NCI-H1436 (cell line): ENCODE measurements at places on chromosomes 3 and 15.

- DNase-seq = no peak
Observed at GRCh38 chr15:66654361-66654738, 47.7 kb upstream of the SMAD6 start.

GRCh38 chr3:21484057-21484827 lies 266.8 kb downstream of the ZNF385D start:
- peak; percentile 11 for DNase-seq

DNA sequence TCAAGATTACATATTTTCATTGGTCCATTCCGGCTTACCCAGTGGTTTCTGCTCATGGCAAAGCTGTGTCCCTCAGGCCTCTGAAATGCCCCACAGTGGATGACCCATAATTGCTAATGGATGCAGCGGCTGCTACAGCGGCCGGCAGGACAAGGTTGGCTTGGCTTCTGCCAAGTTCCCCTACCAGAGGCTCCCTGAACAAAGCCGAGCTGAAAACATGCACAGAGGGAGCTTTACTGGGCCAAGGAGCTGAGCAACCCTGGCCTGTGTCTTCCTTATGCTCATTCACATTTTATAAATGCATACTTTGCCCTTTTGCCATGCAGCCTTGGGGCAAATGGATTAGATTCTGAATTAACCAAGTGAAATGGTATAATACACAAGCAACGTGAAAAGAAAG lies 150.5 kb downstream of the NTRK3 start:
- DNase-seq = no peak

GRCh38 chr3:63662500-63662899 lies 10.0 kb downstream of the SNTN start:
- DNase-seq = no peak

GRCh38 chr3:196251918-196252317 lies 35.6 kb downstream of the SLC51A start:
- no peak for DNase-seq

DNA sequence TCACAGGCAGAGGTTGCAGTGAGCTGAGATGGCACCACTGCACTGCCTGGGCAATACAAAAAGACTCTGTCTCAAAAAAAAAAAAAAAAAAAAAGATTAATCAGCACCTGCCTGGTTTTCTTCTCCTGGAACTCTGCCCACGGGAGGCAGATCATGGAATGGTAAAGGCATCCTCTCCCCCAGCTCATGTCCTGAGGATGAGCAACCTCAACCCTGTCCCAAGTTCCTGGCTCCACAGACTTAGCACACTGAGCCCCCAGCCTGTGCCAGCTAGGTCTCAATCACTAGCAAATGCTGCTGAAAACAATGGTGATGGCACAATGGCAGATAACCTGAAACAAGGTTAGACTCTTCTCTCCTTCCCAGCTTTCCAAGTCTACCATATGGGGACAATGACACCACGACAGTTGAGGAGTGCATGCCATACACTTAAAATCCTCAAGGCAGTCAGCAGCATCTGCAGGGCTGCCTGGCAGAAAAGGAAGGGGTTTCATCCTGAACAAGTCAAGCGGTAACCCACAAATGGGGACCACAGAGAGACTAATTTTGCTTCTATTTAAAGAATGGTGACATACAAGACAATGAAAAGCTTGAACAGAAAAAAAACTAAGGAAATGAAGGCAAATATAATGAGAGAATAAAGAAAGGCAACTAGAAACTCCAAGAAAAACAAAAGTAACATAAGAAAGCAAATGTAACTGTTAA lies 4.8 kb downstream of the CLN6 start:
- no peak for DNase-seq

GRCh38 chr15:69758810-69759790 lies 306.5 kb downstream of the RPLP1 start:
- DNase-seq = no peak

- DNase-seq = no peak
Observed at GRCh38 chr3:182746959-182747358, 46.3 kb upstream of the ATP11B start.

DNA sequence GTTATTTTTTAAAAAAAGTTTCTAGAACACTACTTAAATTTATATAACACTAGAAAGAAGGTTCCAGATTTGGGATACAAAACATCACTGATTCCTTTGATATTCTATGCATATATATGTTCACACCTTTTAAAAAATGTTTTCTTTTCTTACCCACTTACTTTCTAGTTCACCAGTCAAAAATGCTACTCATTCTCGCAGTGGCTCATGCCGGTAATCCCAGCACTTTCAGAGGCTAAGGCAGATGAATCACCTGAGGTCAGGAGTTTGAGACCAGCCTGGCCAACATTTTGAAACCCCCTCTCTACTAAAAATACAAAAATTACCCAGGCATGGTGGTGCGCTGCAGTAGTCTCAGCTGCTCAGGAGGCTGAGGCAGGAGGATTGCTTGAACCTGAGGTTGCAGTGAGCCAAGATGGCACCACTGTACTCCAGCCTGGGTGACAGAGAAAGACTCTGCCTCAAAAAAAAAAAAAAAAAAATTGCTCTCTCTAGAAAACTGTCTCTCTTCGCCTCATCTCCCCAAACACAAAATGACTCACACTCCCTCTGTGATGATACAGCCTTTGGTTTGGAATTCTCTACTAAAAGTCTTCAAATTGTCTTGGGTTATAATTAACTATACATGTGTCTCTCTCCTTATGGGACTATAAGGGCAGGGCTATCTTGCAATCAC lies 52.6 kb upstream of the TGFBR2 start:
- no peak for DNase-seq

- DNase-seq = no peak
Observed at GRCh38 chr15:84949043-84949442, 32.6 kb upstream of the PDE8A start.

- DNase-seq = no peak
Observed at GRCh38 chr3:158103887-158104327, 2.3 kb downstream of the SHOX2 start.

DNA sequence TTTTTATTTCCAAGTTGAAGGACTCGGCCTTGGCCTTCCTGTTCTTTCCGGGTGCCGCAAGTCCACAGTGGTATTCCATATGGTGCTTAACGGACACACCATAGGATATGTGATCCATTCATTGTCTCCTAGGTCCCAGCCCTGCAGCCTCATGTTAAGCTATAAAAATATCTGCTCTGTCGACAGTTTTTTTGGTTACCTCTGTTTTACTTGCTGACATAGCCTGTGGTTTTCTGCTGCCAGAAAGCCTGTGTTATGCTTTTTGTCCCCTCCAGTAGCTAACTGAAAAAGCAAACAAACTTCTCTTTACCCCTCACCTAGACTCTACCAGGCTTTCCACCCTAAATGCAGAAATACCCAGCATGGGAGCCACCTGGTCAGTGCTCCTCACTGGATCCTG lies 5.3 kb downstream of the INAFM2 start:
- no peak for DNase-seq

DNA sequence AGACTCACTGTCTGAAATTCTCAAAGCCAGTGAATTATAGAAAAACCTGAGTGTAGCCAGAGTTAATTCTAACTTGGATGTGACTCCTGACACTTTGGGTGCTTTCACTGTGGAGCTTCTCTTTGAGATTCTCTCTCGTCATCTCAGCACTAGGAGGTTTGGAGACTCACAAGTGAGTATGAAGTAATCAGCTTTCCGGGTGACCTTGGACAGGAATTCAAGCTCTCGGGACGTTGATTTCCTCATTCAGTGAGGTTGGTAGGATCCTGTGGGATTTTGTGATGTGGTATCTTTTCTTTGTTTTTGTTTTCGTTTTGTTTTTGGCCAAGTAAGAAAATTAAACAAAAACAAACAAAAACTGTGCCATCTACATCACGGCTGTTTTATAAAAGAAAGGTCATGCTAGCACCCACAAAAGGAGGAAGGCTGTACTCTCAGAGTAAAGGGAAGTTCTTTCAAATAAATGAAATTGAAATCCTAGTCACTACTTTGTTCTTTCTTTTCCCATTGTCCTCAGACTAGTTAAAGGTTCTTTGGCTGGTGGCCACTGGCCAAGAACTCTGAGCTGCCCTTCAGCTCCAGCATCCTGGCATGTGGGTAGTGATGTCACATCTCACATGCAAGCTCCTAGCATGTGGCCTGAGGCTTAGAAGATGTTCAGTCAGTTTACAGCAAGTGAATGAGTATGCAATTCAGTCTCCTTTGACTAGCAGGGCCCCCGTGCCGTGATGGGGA lies 263.3 kb upstream of the TPM1 start:
- DNase-seq = no peak
